Stimulated activated CD4-positive, alpha-beta T cell treated with anti-CD3 and anti-CD28 coated beads, Interleukin-15, amount 100 ng/mL, for 1 hour (primary cell): ENCODE measurements at places on chromosomes 16 and 17.
A peak's percentile ranks its signal among the peaks of the same experiment; 100 is the strongest.

- DNase-seq, result no peak
Observed at GRCh38 chr16:57565461-57565860, 23.0 kb downstream of the ADGRG5 start.

- no peak for DNase-seq
Observed at GRCh38 chr16:80940069-80940856, 66.4 kb downstream of the CMC2 start.

- no peak for DNase-seq
Observed at GRCh38 chr16:67966549-67967182, 1.8 kb downstream of the SLC12A4 start.

DNA sequence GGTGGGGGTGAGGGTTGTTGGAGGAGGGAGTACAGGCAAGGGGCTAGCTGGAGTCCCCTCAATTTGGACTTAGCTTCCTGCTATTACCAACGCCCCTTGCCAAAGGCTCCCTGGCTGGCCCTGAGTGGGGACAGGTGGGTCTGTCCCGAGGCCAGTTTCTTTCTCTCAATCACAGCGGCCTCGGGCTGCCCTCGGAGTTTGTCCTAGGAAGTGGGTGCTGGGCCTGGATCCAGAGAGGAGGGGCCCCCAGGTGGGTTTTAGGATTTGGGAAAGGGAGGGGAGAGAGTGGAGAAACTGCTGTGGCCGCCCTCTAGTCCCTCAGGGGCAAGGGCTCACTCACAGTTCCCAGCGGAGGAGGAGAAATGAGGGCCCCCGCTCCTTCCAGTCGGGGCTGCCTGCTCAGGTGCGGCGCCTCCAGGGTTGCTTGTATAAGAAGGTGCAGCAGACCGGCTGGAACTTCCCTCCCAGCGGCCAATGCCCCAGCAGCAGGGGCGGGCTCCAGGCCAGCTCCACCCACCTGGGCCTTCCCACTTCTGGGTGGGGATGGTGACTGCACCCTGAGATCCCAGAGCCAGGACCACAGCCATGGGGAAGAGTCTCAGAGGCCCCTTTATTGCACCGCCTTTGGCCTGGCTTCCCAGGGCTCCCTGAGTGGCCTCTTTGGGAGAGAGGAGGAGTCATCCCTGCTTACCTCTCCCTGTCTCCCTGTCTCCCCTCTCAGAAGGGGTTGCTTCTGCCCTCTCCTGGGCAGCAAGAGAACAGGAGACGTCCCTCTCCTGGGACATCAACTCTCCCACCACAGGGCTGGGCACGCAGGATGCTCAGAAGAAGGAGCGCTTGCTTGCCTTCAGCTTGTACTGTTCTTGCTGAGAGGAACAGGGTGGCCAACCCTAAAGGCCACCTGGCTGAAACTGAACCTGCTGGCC lies 112.0 kb upstream of the SMURF2 start:
- DNase-seq, result no peak

- no peak for DNase-seq
Observed at GRCh38 chr17:76638263-76638662, 5.3 kb downstream of the ST6GALNAC1 start.

- DNase-seq, result no peak
Observed at GRCh38 chr16:87677830-87678229, 75.5 kb downstream of the JPH3 start.

DNA sequence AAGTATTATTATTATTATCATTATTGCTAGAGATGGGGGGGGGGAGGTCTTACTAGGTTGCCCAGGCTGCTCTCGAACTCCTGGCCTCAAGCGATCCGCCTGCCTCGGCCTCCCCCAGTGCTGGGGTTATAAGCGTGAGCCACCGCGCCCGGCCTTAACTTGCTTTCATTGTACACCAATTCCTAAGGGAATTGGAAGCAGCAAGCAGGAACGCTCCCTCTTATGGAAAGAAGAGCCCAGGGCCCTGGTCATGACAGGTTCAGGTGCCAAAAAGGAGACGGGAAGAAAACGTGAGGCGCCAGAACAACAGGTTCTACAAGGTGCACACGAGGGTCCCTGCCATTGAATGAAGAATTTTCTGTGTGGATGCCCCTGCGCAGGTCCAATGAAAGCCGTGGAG lies 540 bp upstream of the RPL38 start:
- no peak for DNase-seq

GRCh38 chr16:680967-681745 lies 946 bp downstream of the STUB1 start:
- no peak for DNase-seq

DNA sequence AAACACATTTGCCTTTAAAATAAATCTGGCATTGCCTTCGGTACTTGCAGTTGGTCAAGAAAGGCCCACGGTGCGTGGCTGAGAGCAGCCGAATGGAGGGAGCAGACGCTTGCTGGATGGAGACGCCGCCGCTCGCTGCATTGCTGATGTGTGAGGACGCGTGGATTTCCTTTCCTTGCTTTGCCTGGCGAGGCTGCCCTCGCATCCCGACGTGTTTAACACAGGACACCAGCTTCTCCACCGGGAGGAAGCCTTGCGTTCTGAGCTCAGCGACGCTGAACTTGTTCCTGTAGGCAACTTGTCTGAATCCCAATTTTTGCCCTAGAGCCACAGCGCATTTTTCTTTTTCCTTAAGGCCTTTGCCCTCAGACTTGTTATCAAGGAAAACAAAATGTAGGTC lies 45.8 kb downstream of the COX4I1 start:
- DNase-seq, result no peak

DNA sequence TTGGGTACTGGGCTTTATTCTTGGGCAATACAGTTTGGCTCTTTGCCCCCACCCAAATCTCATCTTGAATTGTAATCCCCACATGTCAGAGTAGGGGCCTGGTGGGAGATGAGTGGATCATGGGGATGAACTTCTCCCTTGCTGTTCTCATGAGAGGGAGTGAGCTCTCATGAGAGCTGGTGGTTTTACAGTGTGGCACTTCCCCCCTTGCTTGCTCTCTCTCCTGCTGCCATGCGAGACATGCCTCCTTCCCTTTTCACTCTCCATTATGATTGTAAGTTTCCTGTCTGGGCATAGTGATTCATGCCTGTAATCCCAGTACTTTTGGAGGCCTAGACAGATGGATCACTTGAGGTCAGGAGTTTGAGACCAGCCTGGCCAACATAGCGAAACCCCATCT lies 18.1 kb upstream of the CNEP1R1 start:
- DNase-seq, result no peak

- no peak for DNase-seq
Observed at GRCh38 chr17:49866882-49867413, 19.1 kb upstream of the TAC4 start.

GRCh38 chr17:29590411-29591145 lies 1.1 kb upstream of the GIT1 start:
- no peak for DNase-seq

GRCh38 chr16:66977341-66978113 lies 10.9 kb upstream of the CES4A start:
- peak; percentile 86 for DNase-seq

- DNase-seq, result no peak
Observed at GRCh38 chr17:64340557-64340956, 50.1 kb downstream of the PECAM1 start.

GRCh38 chr16:5875416-5875815 lies 777.8 kb upstream of the EEF2KMT start:
- DNase-seq, result no peak
